ENCODE measurements at places on chromosomes 2 and 18. TPM values are rescaled to one million over a fixed set of nuclear protein-coding genes. Genes with fewer than 3 reads are reported as not detected.

The STARD6 gene
- total RNA-seq, result not detected

The FIGN gene
- total RNA-seq, result 1.3 TPM

The DNAJC10 gene
- total RNA-seq, result 77.8 TPM

The PLB1 gene
- 1.8 TPM for total RNA-seq

The SLC4A3 gene
- total RNA-seq, result 3.7 TPM

The ICA1L gene
- total RNA-seq, result 2.5 TPM

The UGT1A5 gene
- total RNA-seq, result not detected

The LRP1B gene
- not detected for total RNA-seq

The TPRKB gene
- 71.4 TPM for total RNA-seq

The PAX3 gene
- total RNA-seq, result not detected

The UGT1A6 gene
- 1.6 TPM for total RNA-seq

The GIGYF2 gene
- 28.7 TPM for total RNA-seq

All from A549 treated with ZK216348 at 1 μM for 4 hours (cell line).